Uterus (tissue), 4 donors: ENCODE measurements at places on chromosomes 13 and 19. TPM values are rescaled to one million over a fixed set of nuclear protein-coding genes. Genes with fewer than 3 reads are reported as not detected.
A peak's percentile ranks its signal among the peaks of the same experiment; 100 is the strongest.

DNA sequence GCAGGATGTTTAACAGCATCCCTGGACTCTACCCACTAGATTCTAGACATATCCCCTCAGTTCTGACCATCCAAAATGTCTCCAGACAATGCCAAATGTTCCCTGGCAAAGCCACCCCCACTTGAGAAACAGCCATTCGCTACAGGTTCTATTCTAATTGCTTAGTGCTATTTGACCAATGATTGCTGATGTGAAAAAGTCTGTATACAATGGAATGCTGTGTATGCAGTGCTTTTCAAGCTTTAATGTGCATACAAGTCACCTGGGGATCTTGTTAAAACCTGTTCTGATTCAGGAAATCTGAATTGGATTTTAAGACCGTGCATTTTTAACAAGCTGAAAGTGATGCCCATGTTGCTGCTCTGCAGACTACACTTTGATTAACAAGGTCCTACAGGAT is 331.8 kb upstream of the KLF12 start:
- no peaks in the 10 kb centered on the region for H3K27me3 ChIP-seq
- no peak for DNase-seq
- H3K27ac ChIP-seq, result no peak overlapping the region
- no peaks in the 10 kb centered on the region for H3K36me3 ChIP-seq
- H3K4me3 ChIP-seq, result no peak overlapping the region

- no peaks in the 10 kb centered on the region for H3K36me3 ChIP-seq
- H3K4me1 ChIP-seq, result no peaks in the 10 kb centered on the region
- no peak overlapping the region for H3K27ac ChIP-seq
Measured at GRCh38 chr13:45302507-45302906, 38.5 kb downstream of the TPT1 start.

DNA sequence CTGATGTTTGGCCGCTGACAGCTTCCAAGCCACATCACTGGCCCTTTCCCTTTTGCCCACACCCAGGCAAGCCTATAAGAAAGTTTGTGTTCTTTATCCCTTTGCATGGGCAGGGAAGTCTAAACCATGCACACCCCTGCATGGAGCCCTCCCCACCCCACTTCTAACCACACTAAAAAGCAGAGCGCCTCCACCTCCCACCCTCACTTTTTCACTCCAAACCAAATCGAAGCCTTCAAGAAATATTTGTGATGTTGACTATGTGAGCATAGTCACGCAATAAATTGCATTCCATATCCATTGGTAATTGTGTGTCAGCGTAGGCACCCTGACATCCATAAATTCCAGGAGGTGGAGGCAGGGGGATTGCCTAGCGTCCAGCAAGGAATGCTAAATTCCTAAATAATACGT is 104.4 kb upstream of the LSM14A start:
- no peak overlapping the region for H3K4me3 ChIP-seq
- no peak for DNase-seq
- H3K27me3 ChIP-seq, result no peaks in the 10 kb centered on the region

FREM2 gene
- 2.1 TPM for total RNA-seq

DCT gene
- not detected for total RNA-seq

DPF1 gene
- 0.85 TPM for total RNA-seq

DNA sequence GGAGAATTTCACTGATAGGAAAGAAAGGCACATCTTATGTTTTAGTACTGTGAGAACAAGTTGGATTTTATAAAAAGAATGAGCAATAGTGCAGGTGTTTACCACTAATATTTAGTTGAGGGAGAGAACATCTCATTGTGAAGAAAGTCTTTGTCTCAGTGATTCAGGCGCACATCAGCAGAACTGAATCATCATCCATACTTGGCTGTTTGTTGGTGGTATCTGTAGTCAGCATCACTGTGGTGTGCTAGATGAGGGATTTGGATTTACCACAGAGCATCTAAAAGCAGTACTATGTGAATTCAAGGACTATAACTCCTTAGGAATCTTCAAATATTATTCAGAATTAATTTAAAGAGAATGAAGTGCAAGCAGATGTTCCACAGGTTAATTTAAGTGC is 1380.5 kb upstream of the ATXN8OS start:
- no peaks in the 10 kb centered on the region for H3K36me3 ChIP-seq
- H3K4me1 ChIP-seq, result no peaks in the 10 kb centered on the region
- no peaks in the 10 kb centered on the region for H3K27me3 ChIP-seq
- DNase-seq, result no peak

DNA sequence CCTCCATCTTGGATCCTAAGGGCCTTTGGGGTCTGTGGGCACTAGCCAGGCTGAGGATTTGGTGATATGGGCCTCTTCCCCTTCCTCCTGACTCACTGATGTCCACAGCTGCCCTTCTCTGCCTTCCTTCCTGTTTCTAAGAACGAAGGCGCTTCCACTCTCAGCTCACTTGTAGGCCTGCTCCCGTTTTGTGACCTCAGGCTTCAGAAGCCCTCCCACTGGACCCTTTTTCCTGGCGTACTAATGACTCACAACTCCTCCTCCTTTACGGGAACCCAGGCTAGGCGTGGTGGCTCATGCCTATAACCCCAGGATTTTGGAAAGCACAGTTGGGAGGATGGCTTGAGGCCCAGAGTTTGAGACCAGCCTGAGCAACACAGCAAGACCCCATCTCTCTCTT is 55.6 kb downstream of the TMED1 start:
- DNase-seq, result no peak
- no peaks in the 10 kb centered on the region for H3K4me1 ChIP-seq
- H3K27ac ChIP-seq, result peak overlapping the region; percentile 44
- H3K27me3 ChIP-seq, result no peaks in the 10 kb centered on the region
- H3K36me3 ChIP-seq, result no peaks in the 10 kb centered on the region
- no peak overlapping the region for H3K4me3 ChIP-seq

DNA sequence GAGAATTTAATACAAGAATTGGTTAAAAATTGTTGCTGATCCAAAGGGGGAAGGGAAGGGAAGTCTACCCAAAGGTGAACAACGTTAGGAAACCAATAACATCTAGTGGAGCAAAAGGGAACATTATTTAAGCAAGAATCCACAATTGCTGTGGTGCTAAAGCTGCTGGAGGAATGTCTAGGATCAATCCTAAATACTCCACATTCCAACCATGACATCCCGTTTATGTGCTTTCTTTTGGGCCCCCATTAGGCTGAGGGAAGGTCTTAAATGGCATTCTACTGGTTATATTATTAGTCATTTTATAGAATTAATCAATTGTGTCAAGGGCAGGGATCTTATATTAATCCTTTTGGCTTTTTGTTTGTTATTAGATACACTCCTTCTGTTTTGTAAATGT is 39.9 kb upstream of the VWA8 start:
- no peaks in the 10 kb centered on the region for H3K27me3 ChIP-seq
- H3K4me1 ChIP-seq, result no peaks in the 10 kb centered on the region
- H3K36me3 ChIP-seq, result no peaks in the 10 kb centered on the region
- no peak overlapping the region for H3K4me3 ChIP-seq

- no peaks in the 10 kb centered on the region for H3K36me3 ChIP-seq
- peak; percentile 47 for DNase-seq
- no peaks in the 10 kb centered on the region for H3K4me1 ChIP-seq
- no peak overlapping the region for H3K27ac ChIP-seq
- H3K27me3 ChIP-seq, result no peaks in the 10 kb centered on the region
Measured at GRCh38 chr19:737591-738093, 13.3 kb upstream of the MISP start.

DNA sequence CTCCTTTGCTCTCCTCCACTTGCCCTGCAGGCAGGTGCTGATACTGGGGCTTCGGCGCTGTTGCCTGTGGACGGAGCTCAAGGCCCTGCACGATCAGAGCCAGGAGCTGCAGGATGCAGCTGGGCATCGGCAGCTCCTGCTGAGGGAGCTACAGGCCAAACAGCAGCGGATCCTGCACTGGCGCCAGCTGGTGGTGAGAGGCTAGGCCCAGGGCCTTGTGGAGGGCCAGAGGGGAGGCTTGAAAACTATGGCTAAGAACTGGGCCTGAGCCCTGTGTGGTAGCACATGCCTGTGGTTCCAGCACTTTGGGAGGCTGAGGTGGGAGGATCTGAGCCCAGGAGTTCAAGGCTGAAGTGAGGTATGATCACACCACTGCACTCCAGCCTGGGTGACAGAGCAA is 6.3 kb downstream of the HAUS5 start:
- no peak for DNase-seq
- H3K27me3 ChIP-seq, result no peaks in the 10 kb centered on the region
- H3K4me1 ChIP-seq, result no peaks in the 10 kb centered on the region
- H3K27ac ChIP-seq, result no peak overlapping the region
- no peaks in the 10 kb centered on the region for H3K36me3 ChIP-seq
